ENCODE measurements at places on chromosomes 11 and 22.

DNA sequence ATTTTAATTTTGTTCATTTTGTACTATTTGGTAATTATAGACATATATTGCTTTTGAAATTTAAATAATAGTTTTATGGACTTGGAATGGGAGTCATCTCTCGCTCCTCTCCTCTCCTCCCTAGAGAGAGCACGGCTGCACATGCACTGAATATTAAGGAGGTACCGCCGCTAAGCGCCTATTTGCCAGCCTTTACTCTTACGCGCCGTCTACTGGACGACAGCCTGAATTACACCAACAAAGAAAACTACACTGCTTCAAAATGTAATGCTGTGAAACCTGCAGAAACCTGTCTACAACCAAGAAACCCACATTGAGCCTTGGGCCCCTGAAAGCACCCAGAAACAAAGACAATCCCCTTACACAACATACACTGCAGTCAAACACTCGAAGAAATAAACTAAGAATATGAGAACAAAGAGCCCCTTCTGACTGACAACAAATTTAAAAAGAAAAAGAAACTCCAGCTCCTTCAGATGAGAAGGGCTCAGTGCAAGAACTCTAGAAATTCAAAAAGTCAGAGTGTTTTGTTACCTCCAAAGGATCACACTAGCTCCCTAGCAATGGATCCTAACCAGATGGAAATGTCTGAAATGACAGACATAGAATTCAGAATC is 737.2 kb downstream of the LRRC4C start:
- no peak for DNase-seq

- no peak for DNase-seq
These were observed 11.1 kb upstream of the FXYD6 start for GRCh38 chr11:117887431-117888138.

- no peak for DNase-seq
These were observed 9.4 kb upstream of the FANCF start for GRCh38 chr11:22634897-22635629.

GRCh38 chr22:43390872-43391271 is 20.9 kb upstream of the MPPED1 start:
- no peak for DNase-seq

GRCh38 chr11:11916981-11917399 is 75.2 kb downstream of the USP47 start:
- DNase-seq, result no peak

- DNase-seq, result no peak
These were observed 538.8 kb upstream of the B3GAT1 start for GRCh38 chr11:134950692-134951304.

DNA sequence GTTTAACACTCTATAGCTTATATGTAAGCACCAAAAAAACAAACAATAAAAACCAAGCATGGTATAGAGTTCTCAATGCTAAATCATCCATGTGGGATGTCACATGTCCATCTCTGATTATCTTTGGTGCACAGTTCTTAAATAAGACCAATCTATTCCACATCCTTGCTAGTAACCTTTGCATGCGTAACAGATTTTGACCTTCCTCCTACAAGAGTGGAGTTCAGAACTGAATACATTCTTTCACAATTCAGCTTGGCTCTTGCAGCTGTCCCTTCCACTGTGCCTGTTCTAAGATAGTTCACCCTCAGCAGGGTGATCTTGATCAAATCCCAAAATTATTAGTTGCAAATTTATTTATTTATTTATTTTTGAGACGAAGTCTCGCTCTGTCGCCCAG is 21.1 kb downstream of the PRR14L start:
- DNase-seq, result no peak

- no peak for DNase-seq
These were observed 86.8 kb downstream of the PTPRJ start for GRCh38 chr11:48066881-48067800.

- no peak for DNase-seq
These were observed 196.5 kb downstream of the TENM4 start for GRCh38 chr11:79244241-79244772.

GRCh38 chr22:39724390-39724789 is 153.8 kb downstream of the CACNA1I start:
- DNase-seq, result no peak

DNA sequence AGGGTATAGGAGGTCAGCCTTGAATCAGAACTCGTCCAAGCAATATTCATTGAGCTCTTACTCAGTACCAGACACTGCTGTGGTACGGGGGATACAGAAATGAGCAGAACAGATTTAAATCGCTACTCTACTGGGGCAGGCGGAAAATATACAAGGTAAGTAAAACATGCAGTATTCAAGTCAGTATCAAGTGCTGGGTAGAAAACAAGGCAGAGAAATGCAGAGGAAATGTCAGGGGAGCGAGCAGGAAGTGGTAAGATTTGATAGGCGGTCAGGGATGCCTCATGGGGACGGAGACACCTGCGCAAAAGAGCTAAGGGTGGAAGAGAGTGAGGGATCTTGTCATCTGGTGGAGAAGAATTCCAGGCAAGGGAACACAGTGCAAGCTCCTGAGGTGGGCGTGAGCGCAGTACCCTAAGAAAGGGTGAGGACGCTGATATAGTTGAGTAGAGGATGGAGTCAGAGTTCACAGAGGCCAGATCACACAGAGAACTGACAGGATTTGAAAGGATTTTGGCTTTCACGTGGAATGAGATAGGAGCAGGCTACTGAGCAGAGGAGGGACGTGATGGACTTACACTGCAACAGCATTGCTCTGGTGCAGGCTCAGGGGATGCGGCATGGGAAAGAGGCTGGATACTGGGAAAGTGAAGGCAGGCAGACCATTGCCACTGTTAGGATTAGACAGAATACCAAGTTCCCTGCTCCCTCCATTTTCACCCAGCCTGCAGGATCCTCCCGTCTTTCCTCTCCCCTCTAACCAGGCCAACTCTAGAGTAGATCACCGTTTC is 35.8 kb downstream of the SC5D start:
- no peak for DNase-seq

DNA sequence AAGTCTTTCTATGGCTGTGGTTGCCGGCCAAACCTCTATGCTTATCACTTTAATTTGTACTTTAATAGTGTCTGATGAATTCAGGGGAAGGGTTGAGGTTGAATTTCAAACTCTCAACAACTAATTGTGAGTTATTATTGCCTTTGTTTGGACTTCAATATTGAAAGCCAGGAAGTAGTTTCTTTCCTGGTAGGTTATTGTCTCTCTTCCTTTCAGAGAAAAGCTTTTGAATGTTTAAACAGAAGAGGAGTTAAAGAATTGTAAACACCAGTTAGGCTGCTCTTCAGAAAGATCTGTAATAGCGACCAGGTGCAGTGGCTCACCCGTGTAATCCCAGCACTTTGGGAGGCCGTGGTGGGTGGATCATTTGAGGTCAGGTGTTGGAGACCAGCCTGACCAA is 22.2 kb downstream of the NNMT start:
- DNase-seq, result peak; percentile 89

DNA sequence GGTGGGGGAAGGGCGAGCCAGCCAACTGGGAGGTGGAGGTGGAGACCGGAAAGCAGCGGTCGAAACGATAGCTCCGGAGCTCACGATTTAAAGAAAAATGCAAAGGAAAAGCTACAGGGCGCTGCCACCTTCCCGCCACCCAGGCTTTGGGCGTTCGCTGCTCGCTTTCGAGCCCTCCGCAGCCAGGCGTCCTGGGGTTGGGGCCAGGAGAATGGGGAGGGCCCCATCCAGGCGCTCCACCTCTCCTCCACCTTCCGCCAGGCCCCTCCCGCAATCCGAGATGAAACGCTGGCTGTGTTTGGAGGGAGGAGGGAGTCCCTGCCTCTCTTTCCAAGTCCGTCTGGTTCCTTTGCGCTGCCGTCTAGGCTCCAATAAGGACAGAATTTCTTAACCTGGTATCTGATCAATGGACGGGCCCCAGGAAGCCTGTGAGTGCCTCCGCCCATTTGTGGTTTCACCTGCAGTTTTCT is 483 bp upstream of the ABTB2 start:
- peak; percentile 8 for DNase-seq

DNA sequence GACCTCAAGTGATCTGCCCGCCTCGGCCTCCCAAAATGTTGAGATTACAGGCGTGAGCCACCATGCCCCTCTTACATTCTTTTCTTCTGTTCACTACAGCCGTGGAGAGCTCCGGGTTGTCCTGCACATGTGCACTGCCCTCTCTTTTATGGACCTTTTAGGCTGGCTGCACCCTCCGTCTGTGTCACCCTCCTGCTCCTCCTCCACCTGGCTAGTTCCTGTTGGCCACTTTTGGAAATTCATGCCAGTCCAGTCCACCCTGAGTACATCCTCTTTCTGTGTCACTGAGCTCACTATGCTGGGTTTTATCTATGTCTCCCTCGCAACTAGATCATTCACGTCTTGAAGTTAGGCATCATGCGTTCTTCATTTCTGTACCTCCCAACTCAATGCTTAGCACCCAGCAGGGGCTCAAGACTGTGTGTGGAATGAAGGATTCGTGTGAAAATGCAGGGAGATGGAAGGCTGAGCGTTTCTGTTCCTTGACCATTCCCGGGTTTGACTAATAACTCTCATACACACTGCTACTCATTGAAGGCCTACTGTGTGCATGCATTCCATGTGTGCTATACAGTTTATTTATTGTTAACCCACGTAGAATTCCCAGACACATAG is 60.6 kb downstream of the PTPRJ start:
- DNase-seq, result no peak

GRCh38 chr22:42001121-42001520 is 2.5 kb downstream of the WBP2NL start:
- no peak for DNase-seq

DNA sequence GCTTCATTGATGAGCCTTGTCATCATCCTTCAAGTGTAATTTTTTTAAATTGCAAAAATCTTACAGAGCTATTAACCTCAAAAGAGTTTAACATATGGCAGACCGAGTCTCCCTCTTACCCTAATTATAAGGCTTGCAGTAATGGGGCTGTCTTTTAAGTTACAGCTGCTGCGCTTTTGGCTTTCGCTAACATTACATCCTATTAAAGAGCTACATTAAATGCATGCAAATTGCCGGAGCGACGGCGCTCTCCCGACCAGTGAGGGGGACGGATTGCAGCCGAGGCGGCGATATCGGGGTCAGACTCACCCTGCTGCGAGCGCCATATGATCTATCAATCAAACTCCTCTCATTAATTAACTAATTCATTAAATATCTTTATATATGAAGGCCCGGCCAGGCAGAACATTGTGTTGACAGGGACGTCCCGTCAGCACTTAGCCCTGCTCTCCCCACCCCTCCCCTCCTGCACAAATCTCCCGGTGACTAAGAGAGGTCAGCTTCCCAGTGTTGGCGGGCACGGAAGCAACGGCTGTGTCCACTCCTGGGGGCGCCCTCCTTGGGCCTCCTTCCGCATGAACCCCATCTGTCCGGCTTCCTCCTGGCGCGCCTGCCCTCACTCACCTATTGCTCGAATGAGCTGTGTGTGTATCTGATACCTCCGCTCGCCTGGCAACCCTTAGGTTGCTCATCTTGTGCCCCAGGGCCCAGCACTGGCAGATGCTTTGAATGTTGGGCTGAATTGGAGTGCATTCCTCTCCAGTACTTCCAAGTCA is 156.0 kb upstream of the CADM1 start:
- no peak for DNase-seq

DNA sequence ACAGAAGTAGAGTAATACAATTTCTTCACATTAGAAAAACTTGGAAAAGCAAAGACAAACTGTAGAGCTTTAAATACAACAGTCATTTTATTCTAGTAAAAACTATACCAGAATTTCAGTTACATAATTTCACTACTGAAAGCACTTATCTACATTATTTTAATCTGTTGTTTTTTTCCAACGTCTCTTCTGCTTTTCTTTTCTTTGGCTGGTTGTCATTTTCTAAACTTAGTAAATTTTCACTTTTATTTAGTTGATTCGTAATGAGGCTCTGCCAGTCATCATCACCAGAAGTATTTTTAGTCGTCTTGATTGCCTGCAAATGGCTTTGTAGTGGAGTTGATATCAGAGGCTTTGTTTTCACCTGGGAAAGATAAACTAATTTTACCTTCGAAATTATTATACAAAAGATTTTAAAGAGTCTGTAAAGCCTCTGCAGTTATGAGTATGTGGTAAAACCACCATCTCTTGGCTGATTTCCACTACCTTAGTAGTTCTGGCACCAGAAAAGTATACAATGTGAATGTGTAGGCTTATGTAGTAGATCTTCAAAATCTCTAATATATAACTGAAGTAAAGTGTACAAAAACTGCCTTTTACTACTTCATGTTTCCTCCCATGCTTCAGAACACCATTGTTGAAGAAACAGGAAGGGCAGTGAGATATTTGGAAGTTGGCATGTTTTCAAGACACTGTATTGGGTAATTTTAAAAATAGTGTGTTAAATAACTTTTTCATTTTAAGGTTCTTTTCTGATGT is 19.2 kb downstream of the EIF3M start:
- DNase-seq, result no peak

DNA sequence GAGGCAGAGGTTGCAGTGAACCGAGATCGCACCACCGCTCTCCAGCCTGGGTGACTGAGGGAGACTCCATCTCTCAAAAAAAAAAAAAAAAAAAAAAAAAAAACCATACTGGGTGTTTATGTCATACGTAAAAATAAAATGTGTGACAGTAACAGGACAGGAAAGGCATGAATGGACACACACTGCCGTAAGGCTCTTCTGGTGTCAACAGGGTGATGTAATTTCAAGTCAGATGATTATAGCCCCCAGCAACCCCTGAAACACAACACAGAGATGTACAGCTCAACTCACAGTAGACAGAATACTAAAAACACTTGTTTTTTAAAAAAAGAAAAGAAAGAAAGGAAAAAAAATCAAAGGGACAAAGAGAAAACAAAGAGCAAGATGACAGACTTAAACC is 22.2 kb downstream of the SBF1 start:
- no peak for DNase-seq

- no peak for DNase-seq
These were observed 32.9 kb downstream of the GALNT18 start for GRCh38 chr11:11588891-11589290.

DNA sequence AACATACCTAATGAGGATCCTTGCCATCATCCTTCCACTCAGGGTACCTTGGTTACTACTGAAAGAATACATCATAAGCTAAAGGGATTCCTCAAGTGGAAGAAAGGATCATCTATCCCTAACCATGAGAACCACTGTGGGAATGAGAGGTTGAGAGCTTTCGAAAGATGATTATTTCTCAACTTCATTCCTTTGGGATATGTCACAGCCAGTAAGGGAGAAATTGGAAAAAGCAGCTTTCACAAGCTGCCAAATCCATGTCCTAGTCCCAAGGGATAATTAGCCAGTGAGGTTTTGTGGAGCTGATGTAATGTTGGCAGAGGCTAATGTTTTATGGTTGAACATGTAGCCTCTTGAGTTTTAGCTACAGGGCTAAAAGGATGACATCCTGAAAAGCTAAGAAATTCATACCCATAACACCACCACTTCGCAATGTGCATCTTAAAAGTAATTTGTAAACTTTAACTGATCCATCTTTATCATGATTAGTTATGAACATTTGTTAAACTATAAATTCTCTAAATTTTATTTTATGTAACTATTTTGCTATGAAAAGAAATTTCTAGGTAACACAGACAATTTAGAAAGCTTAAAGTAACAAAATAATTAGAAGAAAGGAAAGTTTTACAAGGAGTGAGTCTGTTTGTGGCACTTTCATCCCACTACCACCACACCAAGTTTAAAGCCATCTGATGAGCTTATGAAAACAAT is 123.9 kb downstream of the MRTFA start:
- DNase-seq, result no peak

Data from NCI-H1930 (cell line).